ENCODE measurements at places on chromosomes 5 and 9. TPM values are rescaled to one million over a fixed set of nuclear protein-coding genes. Genes with fewer than 3 reads are reported as not detected.

DNA sequence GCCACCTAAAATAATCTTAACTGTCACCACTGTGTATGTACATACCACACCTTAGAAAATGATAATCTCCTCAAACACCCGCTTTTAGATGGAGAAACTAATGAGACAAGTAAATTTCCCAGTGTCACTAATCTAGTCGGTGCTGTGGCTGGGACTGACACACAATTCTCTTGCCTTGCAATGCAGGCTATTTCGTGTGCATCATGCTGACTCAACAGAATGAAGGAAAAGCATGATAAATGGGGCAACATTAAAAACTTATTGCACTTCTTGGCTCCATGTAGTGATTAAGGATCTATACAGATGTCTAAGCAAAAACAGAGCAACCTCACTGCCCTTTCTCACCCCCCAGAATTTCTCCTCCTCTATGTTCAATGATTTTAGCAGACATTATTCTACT lies 677.9 kb downstream of the DTWD2 start:
- H3K4me1 ChIP-seq: no peaks in the 10 kb centered on the region
- no peaks in the 10 kb centered on the region for H3K27me3 ChIP-seq
- DNase-seq: no peak
- H3K4me3 ChIP-seq: no peak overlapping the region

DNA sequence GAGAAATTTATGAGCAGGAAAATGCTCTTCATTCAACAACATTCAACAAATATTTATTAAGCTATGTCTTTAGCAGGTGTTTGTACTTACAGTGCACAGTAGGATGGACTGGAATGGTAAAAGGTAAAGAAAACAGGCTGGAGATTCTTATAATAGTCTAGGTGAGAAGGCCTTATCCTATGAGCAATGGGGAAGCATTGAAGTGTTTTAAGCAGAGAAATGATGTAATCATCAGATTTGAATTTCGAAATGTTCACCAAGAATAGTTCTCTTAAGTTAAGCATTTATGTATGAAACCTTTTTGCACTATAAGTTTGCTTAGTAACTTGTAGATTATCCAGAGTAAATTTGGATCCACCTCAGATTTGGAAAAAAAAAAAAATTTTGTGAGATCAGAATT lies 209.3 kb downstream of the NR3C1 start:
- no peak for DNase-seq
- no peaks in the 10 kb centered on the region for H3K36me3 ChIP-seq
- H3K27me3 ChIP-seq: no peaks in the 10 kb centered on the region

Gene CCDC192
- not detected for total RNA-seq

Gene JADE2
- total RNA-seq: 9.1 TPM

GRCh38 chr5:174504266-174504726 lies 220.1 kb upstream of the MSX2 start:
- no peak overlapping the region for H3K27ac ChIP-seq
- DNase-seq: no peak
- peaks cover 12% of the 10 kb centered on the region for H3K4me1 ChIP-seq
- no peaks in the 10 kb centered on the region for H3K36me3 ChIP-seq
- H3K4me3 ChIP-seq: no peak overlapping the region
- no peaks in the 10 kb centered on the region for H3K27me3 ChIP-seq

Gene PRRX2
- 3.8 TPM for total RNA-seq

- H3K36me3 ChIP-seq: no peaks in the 10 kb centered on the region
- H3K4me3 ChIP-seq: no peak overlapping the region
- no peak for DNase-seq
- no peak overlapping the region for H3K27ac ChIP-seq
These were observed 107.0 kb upstream of the CLINT1 start for GRCh38 chr5:157965989-157966388.

Gene CDC20B
- total RNA-seq: not detected

- no peaks in the 10 kb centered on the region for H3K4me1 ChIP-seq
- H3K4me3 ChIP-seq: no peak overlapping the region
- no peaks in the 10 kb centered on the region for H3K27me3 ChIP-seq
- no peak overlapping the region for H3K27ac ChIP-seq
These were observed 277.3 kb downstream of the FSTL4 start for GRCh38 chr5:133334796-133335639.

Gene INSL6
- total RNA-seq: not detected

DNA sequence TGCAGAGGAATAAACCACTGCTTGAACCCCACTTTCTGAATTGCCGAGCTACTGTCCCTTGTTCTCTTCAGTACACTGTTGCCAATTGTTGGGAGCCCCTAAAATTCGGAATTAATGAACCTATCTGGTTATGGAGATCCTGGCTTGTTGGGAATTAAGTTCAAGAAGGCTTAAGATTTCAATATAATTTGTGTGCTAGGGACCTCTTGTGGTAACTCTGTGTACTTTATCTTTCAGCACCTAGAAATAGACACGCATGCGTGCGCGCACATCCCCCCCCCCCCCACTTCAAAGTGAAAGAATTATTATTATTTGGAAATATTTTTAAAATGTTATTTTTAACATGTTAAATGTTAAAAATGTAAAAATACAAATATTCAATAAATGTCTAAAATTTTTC lies 53.3 kb upstream of the FAM169A start:
- H3K27me3 ChIP-seq: no peaks in the 10 kb centered on the region
- no peak for DNase-seq
- no peak overlapping the region for H3K27ac ChIP-seq
- H3K4me3 ChIP-seq: no peak overlapping the region
